ENCODE measurements at places on chromosomes 6 and 20.
A peak's percentile ranks its signal among the peaks of the same experiment; 100 is the strongest.

GRCh38 chr6:35090734-35091133 is 50.4 kb downstream of the TCP11 start:
- DNase-seq = no peak

- no peak for DNase-seq
These were observed 67.7 kb downstream of the SYNJ2 start for GRCh38 chr6:158049055-158050028.

GRCh38 chr20:5416086-5416485 is 99.3 kb upstream of the PROKR2 start:
- DNase-seq = no peak

- DNase-seq = no peak
These were observed 39.8 kb upstream of the SLCO4A1 start for GRCh38 chr20:62602550-62602949.

GRCh38 chr6:144170044-144170443 is 19.7 kb downstream of the STX11 start:
- no peak for DNase-seq

GRCh38 chr6:82176616-82177015 is 70.9 kb downstream of the IBTK start:
- no peak for DNase-seq

GRCh38 chr6:25492951-25493350 is 159.1 kb upstream of the SCGN start:
- DNase-seq = no peak

DNA sequence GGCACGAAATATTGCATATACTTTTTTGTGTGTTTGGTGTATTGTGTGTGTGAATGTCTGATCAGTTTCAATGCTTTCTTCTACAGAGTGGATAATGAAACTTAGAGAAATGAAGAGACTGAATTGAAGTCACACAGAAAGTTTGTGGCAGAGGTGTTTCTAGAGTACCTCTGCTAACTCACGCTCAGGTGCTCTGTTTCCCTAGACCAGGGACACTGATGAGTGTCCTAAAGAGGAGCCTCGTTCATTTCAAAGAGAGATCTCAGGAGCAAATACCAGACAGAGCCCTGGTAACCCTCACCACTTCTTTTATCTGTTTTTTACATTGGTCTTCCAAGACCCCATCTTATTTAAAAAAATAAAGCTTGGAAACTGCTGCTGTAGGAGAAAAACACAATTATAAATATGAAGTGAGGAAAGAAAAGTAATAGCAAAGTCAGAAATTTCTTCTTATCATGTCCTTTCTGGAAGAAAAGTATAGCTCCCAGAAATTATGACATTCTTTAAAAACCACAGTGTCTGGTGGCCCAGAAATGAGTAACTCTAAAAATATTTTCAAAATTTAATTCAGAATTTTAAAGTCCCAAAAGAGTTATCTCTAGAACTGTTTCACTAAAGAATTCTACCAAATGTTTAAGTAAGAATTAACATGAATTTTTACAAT is 720.6 kb downstream of the RFPL4B start:
- no peak for DNase-seq

DNA sequence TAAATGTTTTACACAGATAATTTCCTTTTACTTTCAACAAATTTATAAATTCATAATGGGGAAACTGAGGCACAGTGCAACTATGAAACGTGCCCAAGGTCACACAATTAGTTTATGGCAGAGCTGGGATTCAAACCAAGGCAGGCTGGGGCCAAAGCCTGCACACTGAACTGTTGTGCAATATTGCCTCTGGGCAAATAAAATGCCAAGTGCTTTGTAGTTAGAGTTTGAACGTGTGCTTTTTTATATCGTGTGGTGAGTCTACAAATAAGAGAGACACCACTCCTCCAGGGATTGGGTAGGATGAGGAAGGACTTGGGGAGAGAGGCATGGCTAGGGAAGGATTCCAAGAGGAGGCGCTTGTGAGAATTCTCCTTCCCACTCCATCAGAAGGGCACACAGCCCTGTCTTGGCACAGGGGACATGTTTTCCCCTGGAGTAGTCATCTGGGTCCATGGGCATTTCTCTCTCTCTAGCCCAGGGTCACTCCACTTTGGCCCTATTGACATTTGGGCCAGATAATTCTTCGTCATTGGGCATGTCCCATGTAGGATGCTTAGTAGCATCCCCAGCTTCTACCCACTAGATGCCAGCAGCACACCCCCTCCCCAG is 2.8 kb upstream of the CDH22 start:
- DNase-seq = no peak

DNA sequence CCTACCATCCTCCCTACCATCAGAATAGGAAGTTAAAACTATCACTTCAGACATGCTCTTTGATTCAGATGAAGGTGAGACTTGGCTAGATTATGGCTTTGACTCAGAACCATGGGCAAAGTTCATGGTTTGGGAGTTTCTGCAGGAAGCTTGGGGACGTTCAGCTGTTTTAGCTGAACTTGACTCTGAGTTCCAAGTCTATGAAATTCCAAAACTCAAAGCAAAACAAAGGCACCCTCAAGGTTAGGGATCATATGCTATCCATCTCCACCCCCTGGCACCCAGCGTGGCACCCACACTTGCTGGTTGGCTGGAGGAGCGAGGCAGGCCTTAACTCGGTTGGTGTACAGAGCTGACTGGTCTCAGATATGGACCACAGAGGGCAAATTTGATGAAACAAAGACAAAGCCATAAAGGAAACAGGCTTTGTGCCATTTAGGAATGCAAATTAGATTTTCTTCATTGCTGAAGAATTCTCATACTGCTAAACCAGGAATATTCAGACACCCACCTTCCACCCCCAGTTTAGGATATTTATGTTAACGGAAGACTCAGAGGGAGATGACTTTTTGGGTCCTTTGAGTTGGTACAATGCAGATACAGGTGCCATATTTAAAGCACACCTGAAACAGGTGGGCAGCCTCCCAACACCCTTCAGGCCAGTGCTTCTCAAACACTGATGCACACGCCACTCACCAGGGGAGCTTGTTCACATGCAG is 88.4 kb upstream of the SLC22A16 start:
- DNase-seq = no peak

GRCh38 chr6:23532227-23532626 is 593.8 kb upstream of the NRSN1 start:
- DNase-seq = no peak

DNA sequence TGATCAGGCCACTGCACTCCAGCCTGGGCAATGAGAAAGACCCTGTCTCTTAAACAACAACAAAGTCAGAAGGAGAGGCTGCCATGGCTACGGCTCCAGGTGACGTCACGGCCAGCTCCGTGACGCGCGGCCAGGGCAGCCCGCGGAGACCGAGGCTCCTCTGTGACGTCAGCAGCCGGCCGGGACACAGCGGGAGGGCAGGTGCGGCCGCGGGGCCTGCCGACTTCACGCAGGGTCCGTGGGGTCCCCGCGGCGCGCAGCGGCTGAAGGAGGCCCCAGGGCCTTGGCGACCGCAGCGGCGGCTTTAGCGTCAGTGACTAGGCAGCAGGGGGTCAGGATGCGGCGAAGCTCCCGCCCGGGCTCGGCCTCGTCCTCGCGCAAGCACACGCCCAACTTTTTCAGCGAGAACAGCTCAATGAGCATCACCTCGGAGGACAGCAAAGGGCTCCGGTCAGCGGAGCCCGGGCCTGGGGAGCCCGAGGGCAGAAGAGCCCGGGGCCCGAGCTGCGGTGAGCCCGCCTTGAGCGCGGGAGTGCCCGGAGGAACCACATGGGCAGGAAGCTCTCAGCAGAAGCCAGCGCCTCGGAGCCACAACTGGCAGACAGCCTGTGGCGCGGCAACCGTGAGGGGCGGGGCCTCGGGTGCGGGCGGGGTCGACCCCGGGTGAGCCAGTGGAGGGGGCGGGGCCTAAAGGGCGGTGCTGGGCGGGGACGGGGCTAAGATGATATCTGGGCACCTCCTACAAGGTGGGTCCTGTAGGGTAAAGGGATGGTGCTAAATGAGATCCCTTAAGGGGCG is at the start of gene SPAG4:
TSS of gene SPAG4 (plus strand) at position 163 of the 798 bp plus-strand sequence. CDS start at position 338, 175 bp downstream.
- DNase-seq = peak; percentile 100

- no peak for DNase-seq
These were observed at the start of gene DCDC2 for GRCh38 chr6:24357336-24358218. Gene DCDC2 (minus strand): TSS chr6:24358059. CDS start chr6:24357750, 309 bp downstream.

GRCh38 chr6:122365775-122366403 is 33.6 kb upstream of the HSF2 start:
- DNase-seq = no peak

DNA sequence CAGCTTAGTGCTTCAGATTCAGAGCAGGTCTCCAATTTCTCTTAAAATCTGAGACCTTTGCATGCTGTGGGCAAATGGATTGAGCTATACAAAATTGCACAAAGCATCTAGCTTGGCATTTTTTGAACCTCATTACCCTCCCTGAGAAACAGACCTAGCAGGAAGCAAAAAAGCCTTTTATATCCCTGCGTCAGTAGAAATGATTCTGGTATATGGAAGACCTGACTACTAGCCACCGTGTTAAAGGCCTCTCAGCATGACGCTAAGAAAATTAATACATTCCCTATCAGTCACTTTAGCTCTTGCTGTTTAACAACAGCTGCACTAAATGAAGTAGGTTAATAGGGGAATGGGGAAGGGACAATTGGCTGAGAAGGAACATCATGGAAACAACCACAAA is 110.7 kb upstream of the SMLR1 start:
- no peak for DNase-seq

Data from activated CD4-positive, alpha-beta T cell treated with anti-CD3 and anti-CD28 coated beads for 24 hours (primary cell).